ENCODE measurements at places on chromosomes 5 and 9. TPM values are rescaled to one million over a fixed set of nuclear protein-coding genes. Genes with fewer than 3 reads are reported as not detected.

DNA sequence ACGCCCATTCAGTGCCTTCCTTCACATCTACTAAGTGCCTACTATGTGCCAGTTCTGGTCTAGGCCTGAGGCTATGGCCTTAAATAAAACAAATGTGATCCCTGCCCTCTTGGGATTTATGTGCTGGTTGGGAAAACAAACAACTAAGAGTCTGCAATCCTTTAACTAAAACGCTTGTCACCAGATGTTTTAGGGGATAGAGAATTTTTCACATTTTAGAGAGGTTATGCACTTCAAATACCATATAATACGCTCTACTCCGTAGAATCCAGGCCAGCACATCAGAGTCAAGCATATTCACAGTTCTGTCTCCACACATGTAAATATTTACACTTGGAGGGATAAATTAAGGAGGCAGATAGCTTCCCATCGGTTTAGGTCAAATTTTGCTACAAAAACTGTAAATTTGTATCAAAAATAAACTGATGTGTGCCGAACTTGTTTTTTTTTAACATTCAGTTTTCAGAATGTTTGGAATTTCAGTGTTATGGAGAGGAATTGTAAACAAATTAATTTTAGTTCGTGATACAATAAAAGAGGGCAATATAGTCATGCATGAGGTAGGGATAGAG, 22.0 kb upstream of the ADRA1B start:
- no peak overlapping the region for H3K4me3 ChIP-seq
- H3K4me1 ChIP-seq: peaks cover 8% of the 10 kb centered on the region
- no peaks in the 10 kb centered on the region for H3K27me3 ChIP-seq
- H3K27ac ChIP-seq: peak overlapping the region; percentile 13

GRCh38 chr9:69535911-69536310, 136.3 kb downstream of the APBA1 start:
- H3K36me3 ChIP-seq: no peaks in the 10 kb centered on the region
- H3K4me1 ChIP-seq: no peaks in the 10 kb centered on the region
- DNase-seq: peak; percentile 38

The PLPPR1 gene
- total RNA-seq: not detected

- H3K27me3 ChIP-seq: no peaks in the 10 kb centered on the region
- H3K36me3 ChIP-seq: no peaks in the 10 kb centered on the region
- H3K27ac ChIP-seq: no peak overlapping the region
- no peak overlapping the region for H3K4me3 ChIP-seq
- no peaks in the 10 kb centered on the region for H3K4me1 ChIP-seq
These were observed 53.9 kb downstream of the CDH6 start for GRCh38 chr5:31247381-31247780.

The FOXD4L4 gene
- 0.26 TPM for total RNA-seq

The AGGF1 gene
- 25.2 TPM for total RNA-seq

- no peaks in the 10 kb centered on the region for H3K36me3 ChIP-seq
- DNase-seq: no peak
- peaks cover 3% of the 10 kb centered on the region for H3K4me1 ChIP-seq
- H3K4me3 ChIP-seq: no peak overlapping the region
These were observed 711 bp upstream of the SUB1 start for GRCh38 chr5:32584646-32585045.

GRCh38 chr5:17169507-17169906, 47.9 kb upstream of the BASP1 start:
- H3K36me3 ChIP-seq: no peaks in the 10 kb centered on the region
- peaks cover 11% of the 10 kb centered on the region for H3K4me1 ChIP-seq
- peak; percentile 88 for DNase-seq
- H3K4me3 ChIP-seq: no peak overlapping the region
- peak overlapping the region; percentile 27 for H3K27ac ChIP-seq

- DNase-seq: no peak
- no peaks in the 10 kb centered on the region for H3K36me3 ChIP-seq
- no peaks in the 10 kb centered on the region for H3K27me3 ChIP-seq
These were observed 137.1 kb upstream of the TRIM32 start for GRCh38 chr9:116549786-116550660.

- peak overlapping the region; percentile 2 for H3K27ac ChIP-seq
- no peaks in the 10 kb centered on the region for H3K36me3 ChIP-seq
- no peak overlapping the region for H3K4me3 ChIP-seq
- H3K27me3 ChIP-seq: no peaks in the 10 kb centered on the region
- peak; percentile 74 for DNase-seq
These were observed 46.8 kb downstream of the LHFPL2 start for GRCh38 chr5:78601559-78602314.

The PITX1 gene
- 3.1 TPM for total RNA-seq

DNA sequence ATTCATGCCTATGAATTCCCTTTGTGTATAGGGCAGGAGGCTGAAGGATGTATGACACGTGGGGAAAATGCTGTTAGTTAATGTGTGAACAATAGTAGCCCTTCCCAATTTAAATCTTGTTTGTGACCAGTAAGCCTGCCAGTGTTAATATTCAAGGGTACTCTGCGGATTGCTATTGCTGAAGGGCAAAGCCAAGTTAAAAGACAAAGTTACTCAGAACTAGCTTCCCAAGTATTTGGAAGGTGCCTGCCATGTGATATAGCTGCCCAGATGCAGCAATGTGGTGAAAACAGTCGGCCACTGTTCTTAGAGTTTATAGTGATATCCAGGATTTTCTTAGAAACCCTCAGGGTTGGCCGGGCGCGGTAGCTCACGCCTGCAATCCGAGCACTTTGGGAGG, 34.6 kb downstream of the MARVELD2 start:
- no peak for DNase-seq
- no peaks in the 10 kb centered on the region for H3K27me3 ChIP-seq
- no peak overlapping the region for H3K4me3 ChIP-seq
- no peak overlapping the region for H3K27ac ChIP-seq
- H3K4me1 ChIP-seq: no peaks in the 10 kb centered on the region

The MSX2 gene
- 1.3 TPM for total RNA-seq

GRCh38 chr9:126519660-126520420, 93.9 kb upstream of the LMX1B start:
- H3K4me1 ChIP-seq: peaks cover 8% of the 10 kb centered on the region
- no peak for DNase-seq
- H3K36me3 ChIP-seq: no peaks in the 10 kb centered on the region
- H3K27me3 ChIP-seq: peaks cover 23% of the 10 kb centered on the region
- no peak overlapping the region for H3K4me3 ChIP-seq

DNA sequence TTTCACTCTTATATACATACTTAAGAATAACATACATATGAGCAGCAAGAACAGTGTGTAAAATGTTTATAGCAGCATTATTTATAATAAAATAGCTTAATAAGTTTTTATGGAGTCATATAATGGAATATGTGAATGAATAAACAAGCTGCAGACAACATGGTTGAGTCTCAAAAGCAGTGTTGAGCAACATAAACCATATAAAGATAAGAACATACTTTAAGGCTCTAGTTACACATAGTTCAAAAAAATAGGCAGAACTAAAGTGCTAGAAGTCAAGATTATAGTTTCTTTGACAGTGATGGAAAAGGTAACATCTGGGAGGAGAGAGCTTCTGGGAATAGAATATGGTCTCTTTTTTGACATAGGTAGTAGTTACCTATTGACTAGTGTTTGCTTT, 53.7 kb upstream of the ADAMTS19 start:
- H3K36me3 ChIP-seq: no peaks in the 10 kb centered on the region
- no peak overlapping the region for H3K27ac ChIP-seq
- no peaks in the 10 kb centered on the region for H3K4me1 ChIP-seq
- no peak overlapping the region for H3K4me3 ChIP-seq
- no peak for DNase-seq

DNA sequence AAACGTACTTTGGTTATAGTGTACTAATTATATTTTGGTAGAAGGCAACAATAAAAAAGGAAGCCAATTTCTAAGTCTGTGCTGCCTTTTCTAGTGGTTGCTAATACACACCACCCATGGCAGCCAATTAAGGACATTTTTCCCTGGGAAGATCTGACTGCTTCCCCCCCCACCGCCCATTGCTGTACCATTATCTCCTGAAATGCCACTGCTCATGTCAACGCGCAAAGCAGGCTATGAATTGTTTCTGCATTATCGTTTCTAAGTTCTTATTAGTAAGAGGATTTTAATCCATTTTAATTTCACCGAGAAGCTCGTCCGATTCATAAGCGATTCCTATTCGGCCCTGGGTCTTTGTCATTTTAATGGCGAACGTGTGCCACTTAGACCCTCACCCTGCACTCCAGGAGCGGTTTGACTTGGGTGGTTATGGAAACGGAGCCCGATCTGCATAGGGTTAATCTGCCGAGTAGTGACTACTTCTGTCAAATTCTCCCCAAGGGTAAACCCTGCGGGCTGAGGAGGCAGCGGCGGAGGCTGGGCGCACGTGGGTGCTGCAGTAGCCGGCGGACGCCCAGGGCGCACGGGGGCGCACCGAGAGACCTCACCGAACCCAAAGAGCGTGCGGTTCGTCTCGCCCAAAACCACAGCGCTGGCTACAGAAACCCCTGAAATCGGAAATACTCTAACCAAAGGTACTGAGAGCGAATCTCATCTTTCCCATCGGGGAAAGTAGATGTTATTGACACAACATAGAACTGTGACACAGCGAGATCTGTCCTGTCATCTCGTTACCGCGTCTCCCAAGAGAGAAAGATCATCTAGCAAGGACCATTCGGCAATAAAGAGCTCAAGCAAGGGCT, 55.8 kb upstream of the SHC3 start:
- no peak overlapping the region for H3K27ac ChIP-seq
- peak; percentile 39 for DNase-seq
- H3K36me3 ChIP-seq: no peaks in the 10 kb centered on the region
- no peaks in the 10 kb centered on the region for H3K4me1 ChIP-seq

DNA sequence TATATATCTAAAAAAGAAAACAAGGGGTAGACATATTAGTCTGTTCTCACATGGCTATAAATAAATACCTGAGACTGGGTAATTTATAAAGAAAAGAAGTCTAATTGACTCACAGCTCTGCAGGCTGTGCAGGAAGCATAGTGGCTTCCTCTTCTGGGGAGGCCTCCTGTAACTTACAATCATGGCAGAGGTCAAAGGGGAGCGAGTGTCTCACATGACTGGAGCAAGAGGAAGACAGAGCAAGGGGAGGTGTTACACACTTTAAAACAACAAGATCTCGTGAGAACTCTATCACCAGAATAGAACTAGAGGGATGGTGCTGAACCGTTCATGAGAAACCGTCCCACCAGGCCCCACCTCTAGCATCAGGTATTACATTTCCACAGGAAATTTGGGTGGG, 616.8 kb downstream of the TLE4 start:
- H3K36me3 ChIP-seq: no peaks in the 10 kb centered on the region
- no peak for DNase-seq
- no peaks in the 10 kb centered on the region for H3K27me3 ChIP-seq
- H3K4me1 ChIP-seq: no peaks in the 10 kb centered on the region
- no peak overlapping the region for H3K4me3 ChIP-seq

The PTGR1 gene
- total RNA-seq: 126 TPM

- no peak overlapping the region for H3K4me3 ChIP-seq
- H3K36me3 ChIP-seq: no peaks in the 10 kb centered on the region
- DNase-seq: no peak
- H3K27me3 ChIP-seq: no peaks in the 10 kb centered on the region
- no peaks in the 10 kb centered on the region for H3K4me1 ChIP-seq
- H3K27ac ChIP-seq: no peak overlapping the region
These were observed 34.9 kb upstream of the FST start for GRCh38 chr5:53445569-53445968.

The ADGRV1 gene
- 0.17 TPM for total RNA-seq

DNA sequence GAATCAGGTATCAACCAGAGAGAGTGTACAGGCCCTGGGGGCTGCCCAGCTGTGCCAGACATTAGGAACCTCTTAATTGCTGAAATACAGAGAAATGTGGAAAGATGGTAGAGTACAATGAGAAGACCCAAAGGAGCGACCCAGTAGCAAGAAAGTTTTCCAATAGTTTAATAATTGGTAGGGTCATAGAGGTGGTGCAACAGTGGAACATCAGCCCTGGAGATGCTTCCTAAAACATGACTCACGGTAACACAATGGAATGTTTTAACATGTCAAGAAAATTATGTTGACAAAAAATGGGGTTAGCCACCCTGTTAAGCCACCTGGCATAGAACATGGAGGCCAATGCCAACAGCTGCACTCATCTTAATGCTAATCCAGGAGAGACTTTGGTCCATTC, 284.1 kb downstream of the ELAVL2 start:
- no peak overlapping the region for H3K4me3 ChIP-seq
- DNase-seq: no peak
- no peaks in the 10 kb centered on the region for H3K27me3 ChIP-seq
- no peak overlapping the region for H3K27ac ChIP-seq
- no peaks in the 10 kb centered on the region for H3K4me1 ChIP-seq

DNA sequence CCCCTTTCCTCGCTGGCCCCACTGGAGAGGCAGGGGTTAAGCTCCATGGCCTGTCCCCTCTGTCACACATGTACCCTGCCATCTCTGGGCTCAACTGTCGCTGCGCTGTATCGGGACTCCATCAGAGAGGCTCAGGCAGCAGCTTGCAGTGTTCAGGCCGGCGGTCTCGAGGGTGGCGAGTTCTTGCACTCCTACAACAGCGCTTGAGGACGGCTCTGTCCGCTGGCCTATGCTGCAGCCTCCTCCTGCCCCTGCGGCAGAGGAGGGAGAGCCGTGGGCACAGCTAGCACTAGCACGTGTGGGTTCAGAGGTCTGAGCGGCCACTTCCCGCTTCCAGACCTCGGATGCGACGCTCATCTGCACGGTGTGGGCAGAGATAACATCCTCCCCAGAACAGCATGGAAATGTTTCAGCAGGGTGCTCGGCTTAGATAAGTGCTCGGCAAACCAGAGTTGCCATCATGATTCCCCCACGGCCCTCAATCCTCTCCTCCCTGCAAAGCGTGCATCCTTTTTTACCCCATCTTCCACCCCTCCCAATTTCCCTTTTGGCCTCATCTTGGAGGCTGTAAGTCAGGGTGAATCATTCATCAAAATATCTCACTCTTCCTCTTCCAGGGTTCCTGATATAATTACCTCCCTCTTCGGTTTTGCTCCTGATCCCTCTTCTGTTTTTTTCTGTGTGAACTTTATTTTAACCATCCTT, 41.9 kb upstream of the FUBP3 start:
- H3K36me3 ChIP-seq: no peaks in the 10 kb centered on the region
- DNase-seq: peak; percentile 7
- no peak overlapping the region for H3K27ac ChIP-seq
- H3K4me3 ChIP-seq: no peak overlapping the region

DNA sequence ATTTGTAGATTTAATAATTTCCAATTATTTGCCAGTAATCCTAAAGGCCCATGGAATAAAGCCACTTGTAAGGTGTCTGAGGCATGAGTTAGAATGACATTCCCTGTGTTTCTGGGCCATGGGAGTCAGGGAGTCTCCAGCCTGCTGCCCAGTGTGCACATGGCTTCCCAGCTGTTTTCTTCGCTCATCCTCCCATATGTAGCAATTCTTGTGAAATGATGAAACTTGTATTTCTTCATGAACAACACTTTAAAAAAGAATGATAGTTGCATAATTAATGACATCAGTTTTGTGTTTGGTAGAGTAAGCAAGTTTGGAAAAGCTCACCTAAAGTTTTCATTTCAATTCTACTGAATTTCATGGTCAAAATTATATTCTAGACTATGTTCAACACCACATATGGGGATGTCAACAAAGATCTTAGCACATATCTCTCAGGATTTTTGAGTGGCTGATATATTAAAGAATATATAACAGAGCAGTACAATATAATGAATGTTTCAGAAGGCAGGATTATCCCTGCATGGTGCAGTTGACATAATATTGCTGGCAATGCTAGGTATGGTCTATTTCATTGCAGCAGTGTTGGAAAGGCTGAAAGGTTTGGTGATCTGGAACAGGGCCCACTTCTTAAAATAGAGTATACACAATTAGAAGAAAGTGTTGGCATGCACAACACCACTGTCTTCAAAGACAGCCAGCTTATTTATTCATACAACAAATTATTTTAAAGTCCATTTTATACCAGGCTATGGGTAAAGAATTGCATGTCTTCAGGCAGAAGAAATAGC, 44.7 kb downstream of the GRIN3A start:
- H3K27me3 ChIP-seq: no peaks in the 10 kb centered on the region
- DNase-seq: no peak
- H3K4me1 ChIP-seq: no peaks in the 10 kb centered on the region
- no peaks in the 10 kb centered on the region for H3K36me3 ChIP-seq
- no peak overlapping the region for H3K4me3 ChIP-seq

Measured in fibroblast of lung (primary cell).